Stimulated activated CD4-positive, alpha-beta T cell treated with anti-CD3 and anti-CD28 coated beads, TNF-alpha, amount 100 ng/mL, for 1 hour (primary cell): ENCODE measurements at places on chromosomes 6 and 20.

DNA sequence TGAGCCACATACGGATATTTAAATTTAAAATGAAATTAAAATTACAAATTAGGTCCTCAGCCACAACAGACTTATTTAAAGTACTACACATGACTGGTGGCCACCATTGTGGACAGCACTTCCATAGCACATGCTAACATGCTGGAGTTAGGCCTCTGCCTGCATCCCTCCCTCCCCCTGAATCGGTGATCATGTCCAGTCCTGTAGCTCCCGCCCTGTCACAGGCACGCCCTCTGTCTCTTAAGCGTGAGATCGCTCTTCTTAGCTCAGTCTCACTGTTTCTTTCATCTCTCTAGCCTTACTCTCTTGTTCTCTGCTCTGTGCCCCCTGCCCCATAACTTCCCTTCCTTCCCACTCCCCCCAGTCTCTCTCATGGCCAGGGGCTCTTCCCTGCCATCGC is 28.9 kb downstream of the ELMO2 start:
- no peak for DNase-seq

- no peak for DNase-seq
These were observed 91.1 kb upstream of the OPRM1 start for GRCh38 chr6:153947808-153948447.

DNA sequence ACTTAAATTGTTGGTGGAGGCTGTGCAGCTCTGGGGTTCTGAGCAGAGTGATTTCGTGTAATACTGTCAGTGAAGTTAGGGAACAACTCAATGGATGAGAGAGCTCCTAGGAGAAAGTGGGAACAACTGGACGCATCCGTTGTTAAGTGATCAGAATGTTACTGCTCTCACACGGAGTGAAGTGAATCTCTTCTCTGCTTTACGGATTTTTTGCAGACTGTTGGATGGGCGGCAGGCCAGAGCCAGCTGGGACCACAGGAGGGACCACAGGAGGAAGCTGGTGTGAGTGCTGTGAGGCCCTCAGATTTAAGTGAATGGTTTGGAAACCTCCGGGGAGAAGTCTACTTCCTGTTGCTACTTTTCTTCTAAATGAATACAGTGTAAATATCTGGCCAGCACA is 23.7 kb upstream of the PPP1R14C start:
- no peak for DNase-seq

GRCh38 chr6:137095651-137096238 is 51.0 kb upstream of the IL20RA start:
- no peak for DNase-seq

DNA sequence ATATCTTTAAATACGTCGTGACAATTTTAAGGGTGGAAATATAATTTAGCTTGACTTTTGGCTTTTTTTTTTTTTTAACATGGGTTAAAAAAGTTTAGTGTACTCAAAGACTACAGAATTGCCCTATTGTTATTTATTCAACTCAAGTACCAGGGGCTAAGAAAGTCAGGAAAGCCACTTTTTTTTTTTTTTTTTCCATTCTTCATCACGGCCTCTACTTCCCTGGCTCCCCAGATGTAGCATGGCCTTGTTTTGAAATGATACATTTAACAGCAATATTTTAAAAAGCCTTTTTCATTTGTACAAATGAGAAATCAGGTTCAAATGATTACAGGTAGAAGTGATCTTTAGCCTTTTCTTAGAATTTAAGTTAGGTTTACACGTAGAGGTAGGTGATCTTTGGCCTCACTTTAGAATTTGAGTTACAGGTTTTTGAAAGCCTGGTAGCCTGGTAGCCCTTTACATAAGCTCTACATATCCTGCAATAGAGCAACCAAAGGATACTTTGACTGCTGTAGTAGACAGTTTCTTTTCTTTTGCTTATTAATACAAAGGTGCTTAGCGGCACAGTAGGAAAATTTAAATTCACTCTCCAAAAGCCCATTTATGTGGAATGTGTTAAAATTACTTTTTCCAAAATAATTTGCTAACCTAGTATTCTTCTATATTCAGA is 160.5 kb upstream of the MMS22L start:
- DNase-seq, result no peak
